ENCODE measurements at places on chromosomes 2 and 18. TPM values are rescaled to one million over a fixed set of nuclear protein-coding genes. Genes with fewer than 3 reads are reported as not detected.

Gene PXDN
- total RNA-seq, result 7.1 TPM

DNA sequence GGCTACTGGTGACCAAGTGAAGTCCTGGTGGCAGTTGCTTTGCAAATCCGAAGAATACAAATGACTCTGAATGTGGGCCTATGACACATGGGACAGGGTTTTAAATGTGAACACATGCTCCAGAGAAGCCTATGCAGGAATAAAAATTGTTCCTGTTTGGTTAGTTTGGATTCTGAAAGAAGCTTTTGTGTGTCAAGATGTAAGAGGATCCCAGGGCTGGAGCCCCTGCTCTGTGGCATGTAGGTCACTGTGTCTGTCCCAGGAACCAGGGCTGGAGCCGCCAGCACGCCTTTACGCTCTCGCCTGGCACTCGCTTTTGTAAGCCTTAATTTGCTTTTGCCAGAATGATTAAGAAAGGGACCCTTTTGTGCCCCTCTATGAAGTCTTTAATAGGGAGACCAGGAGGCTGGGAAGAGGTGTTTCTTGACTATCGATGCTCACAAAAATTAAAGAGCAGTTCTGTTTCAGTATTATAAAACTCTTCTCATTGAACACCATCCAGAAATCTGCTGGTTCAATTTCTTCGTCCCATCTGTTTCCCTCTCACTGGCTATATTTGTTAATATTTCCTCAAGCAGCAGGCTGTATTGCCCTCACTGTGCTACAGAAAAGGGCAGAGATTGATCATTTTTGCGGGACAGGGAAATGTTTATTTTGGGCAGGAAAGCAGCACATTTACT lies 532.7 kb upstream of the POU3F3 start:
- ATAC-seq, result no peak

DNA sequence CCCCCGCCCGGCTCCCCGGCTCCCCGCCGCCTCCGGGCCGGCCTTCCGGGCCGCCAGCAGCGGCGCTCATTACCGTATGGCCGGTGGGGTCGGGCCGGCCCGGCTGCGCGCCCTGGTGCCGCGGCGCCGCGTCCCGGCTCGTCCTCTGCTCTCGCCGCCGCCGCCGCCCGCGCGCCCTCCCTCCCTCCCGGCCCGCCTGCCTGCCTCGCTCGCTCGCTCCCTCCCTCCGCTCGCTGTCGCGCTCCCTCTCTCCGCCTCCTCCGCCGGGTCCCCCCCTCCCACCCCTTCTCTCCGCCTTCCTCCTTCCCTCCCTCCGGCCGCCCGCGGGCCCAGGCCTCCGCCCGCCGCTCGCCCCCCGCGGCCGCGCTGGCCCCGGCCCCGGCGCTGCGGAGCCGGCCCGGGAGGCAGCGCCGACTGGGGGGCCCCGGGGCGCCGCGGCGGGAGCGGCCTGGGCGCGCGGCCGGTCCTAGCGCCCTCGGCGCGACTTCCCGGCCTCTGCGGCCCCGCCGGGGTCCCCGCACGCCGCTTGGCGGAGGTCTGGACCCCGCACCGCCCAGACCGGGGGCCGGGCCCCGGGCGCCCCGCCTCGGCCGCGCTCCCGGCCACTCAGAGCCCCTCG lies at the start of gene DNMT3A:
TSS of gene DNMT3A (minus strand) at position 173 of the 619 bp plus-strand sequence. CDS start 27,941 bp downstream, outside the sequence.
- ATAC-seq, result peak; percentile 12

GRCh38 chr2:9032121-9032520 lies 28.6 kb upstream of the MBOAT2 start:
- no peak for ATAC-seq

Gene DTNA
- total RNA-seq, result 2.3 TPM

Gene RNF125
- 1.8 TPM for total RNA-seq

GRCh38 chr18:54608028-54608642 lies 17.1 kb downstream of the DYNAP start:
- ATAC-seq, result peak; percentile 36

DNA sequence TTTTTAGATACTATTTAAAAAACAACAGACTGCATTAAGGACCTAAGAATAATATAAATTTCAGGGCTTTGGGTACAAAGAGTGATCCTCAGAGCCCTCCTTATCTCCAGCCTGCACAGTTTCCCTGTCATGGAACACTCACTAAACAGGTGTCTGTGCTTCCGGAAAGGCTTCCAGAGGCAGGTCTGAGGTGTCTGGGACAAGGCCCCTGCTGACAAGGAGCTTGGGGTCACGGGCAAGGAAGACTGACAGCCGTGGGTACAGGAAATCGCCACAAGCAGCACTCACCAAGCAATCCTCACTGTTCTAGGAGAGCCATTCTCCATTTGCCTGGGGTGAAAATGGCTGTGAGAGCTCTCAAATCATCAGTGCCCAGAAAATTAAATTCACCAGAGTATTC lies 220.3 kb upstream of the PXDN start:
- no peak for ATAC-seq

DNA sequence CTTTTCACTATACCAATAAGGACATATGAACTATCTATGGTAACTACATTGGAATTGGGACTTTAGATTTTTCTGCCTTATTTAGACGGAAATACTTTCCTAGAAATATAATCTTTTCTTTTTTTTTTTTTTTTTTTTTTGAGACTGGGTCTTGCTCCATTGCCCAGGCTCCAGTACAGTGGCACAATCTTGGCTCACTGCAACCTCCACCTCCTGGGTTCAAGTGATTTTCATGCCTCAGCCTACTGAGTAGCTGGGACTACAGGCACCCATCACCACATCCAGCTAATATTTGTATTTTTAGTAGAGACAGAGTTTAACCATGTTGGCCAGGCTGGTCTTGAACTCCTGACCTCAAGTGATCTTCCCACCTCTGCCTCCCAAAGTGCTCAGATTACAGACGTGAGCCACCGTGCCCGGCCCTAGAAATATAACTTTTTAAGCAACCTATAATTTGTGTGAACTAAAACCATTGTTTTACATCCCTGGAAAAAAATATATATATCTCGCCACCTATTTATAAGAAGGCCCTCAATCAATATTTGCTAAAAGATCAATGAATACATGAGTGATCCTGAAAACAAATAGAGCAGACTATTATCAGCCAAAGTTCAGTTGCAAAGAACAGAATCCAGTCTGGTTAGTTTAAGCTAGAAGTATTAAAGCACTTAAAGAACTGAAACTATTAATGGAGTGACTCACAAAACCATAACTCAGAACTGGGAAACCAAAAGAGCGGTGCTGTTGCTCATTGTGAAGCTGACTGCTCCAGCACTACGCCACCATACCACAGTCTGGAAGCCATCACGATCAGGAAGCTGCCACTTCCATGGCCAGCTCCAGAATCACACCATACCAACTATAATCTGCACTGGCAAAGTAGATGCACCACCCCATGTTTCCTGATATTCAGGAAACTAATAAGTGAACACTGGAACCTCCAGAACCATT lies 8.4 kb upstream of the HNRNPLL start:
- peak; percentile 90 for ATAC-seq

DNA sequence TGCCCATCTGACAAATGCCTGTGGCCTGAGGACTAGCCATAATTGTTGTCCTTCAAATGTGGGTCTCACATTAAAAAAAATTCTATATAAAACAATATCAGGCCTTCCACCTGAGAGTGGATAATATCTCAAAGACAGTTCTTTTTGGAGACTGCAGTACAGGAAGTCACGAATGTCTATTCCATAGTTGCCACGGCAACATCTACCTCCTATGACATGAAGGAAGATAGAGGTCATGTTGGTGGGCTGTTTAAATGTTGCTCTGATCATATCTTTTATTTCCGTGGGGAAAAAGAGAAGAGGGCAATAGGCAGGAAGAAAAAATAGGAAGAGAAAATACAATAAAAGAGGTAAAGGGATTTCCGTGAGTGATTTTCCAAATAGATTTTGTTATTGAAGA lies 151.8 kb downstream of the ARL6IP6 start:
- no peak for ATAC-seq

DNA sequence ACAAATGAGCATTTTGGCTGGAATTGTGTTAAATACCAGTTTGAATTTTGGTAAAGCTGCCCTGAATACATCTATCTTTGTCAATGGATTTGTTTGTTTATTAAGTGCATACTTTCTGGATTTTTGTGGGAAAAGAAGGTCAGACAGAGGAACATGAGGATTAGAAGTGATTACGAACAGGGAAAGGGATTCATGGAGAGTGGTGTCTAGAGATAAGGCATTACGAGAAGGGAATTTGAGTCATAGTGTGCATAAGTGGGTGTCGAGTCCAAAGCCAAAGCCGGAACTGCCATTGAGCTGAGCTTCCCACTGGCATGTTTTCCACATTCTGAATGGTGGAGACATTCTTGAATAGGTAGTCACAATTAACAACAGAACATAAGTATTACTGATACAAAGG lies 68.9 kb upstream of the EFEMP1 start:
- no peak for ATAC-seq

- no peak for ATAC-seq
These were observed 416.8 kb upstream of the SLC14A2 start for GRCh38 chr18:45198526-45198925.

- ATAC-seq, result no peak
These were observed 684.0 kb downstream of the DSC3 start for GRCh38 chr18:30358555-30358954.

GRCh38 chr18:11865071-11865470 lies 13.9 kb downstream of the CHMP1B start:
- ATAC-seq, result no peak

Gene SLC14A1
- total RNA-seq, result 0.52 TPM

DNA sequence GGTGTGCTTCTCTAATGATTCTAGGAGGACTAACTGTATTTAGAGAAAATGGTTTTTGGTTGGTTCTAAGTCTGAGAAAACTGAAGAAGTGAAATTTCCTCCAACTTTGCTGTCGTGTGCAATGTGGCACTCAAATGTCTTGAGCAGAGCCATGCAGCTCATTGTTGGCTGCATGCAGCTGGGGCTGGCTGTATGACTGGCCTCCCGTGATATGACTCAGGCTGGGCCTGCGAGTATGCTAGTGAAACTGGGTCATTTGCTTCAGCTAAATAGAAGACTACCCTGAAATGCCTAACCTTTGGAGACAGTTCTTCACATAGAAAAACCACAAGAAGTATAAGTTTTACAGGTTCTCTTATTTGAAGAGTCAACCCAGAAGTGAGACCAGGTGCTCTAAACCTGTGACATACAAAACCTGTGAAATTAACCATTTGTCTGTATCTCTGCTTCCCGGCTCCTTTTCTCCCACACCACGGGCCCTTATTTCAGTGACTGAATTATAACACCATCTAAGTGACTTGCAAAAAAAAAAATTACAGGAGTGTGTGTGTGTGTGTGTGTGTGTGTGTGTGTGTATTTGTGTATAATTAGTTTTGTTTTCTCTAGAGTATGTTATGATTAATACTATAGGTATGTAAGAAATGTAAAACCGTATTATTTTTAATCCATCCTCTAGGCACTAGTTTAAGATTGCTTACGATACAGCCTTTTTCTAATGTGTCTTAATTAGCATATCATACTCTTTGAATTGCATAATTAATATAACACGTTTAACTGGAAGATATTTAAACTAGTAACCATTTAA lies 15.9 kb downstream of the POLI start:
- peak; percentile 91 for ATAC-seq

DNA sequence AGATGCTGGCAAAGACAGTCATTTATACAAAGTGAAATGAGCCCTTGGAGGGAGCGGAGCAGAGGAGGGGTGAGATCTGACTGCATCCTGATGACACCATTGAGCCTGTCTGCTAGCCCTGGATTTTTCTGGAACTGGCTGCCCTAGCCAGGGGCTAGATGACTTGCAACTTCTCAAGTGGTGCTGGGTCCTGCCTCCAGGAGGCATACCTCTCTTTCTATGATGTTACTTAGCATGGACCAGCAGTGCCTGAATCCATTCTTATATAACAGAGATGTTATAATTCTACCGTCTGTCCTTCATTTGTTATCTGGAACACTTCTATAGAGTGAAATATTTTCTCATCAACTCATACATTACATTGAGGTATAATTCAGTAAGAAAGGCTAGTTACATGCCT lies 8.5 kb upstream of the TWIST2 start:
- no peak for ATAC-seq

GRCh38 chr18:75159646-75160356 lies 49.1 kb downstream of the PTGR3 start:
- ATAC-seq, result no peak

- ATAC-seq, result no peak
These were observed 15.4 kb downstream of the ZNF396 start for GRCh38 chr18:35361570-35362321.

Gene CMPK2
- total RNA-seq, result 2.6 TPM

DNA sequence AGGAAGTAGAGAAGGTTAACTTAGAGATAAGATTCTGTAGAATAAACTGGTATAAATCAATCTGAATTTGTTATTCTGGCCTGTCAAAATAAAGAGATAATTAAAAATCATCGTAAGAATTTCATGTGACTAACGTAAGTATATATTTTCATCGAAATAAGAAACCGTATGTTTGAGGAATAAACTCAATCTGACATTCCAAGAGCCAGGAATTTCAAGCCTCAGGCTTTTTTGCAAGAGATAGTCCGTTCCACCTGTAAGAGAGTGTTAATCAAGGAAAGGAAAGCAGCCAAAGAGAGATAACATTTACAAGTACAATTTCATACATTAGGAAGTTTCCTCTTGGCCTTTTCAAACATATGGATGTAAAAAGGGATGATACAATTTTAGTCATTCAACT lies 701.5 kb downstream of the CBLN2 start:
- no peak for ATAC-seq

GRCh38 chr2:102492006-102492405 lies 19.0 kb downstream of the SLC9A4 start:
- ATAC-seq, result no peak

Gene METAP1D
- 3.5 TPM for total RNA-seq

DNA sequence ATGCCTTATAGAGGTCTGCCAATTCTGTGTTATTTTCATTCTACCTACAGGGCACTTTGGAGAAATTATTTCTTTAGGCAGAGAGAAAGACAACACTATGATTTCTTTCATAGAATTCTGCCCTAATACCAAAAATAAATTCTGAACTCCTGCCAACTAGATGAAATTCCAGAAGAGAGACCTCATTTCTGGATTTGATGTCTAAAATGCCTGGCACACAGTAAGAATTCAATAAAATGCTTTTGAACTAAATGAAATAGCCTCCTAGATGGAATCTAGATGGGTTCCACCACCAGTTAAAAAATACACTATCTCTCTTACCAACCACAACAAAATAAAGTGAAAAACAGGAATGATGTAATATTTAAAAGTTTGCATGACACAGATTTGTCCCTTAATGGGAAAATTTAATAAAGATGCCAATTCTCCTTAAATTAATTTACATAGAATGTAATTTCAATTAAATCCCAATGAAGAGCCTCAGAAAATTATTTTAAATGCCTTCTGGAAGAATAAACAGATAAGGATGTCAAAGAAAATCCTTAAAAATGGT lies 75.0 kb downstream of the OSBPL1A start:
- no peak for ATAC-seq

Gene SH3RF3
- 0.68 TPM for total RNA-seq
